Glutamatergic neuron (in vitro differentiated cells): ENCODE measurements at places on chromosomes 5 and 9. TPM values are rescaled to one million over a fixed set of nuclear protein-coding genes. Genes with fewer than 3 reads are reported as not detected.

MEIKIN gene
- total RNA-seq = not detected

DNA sequence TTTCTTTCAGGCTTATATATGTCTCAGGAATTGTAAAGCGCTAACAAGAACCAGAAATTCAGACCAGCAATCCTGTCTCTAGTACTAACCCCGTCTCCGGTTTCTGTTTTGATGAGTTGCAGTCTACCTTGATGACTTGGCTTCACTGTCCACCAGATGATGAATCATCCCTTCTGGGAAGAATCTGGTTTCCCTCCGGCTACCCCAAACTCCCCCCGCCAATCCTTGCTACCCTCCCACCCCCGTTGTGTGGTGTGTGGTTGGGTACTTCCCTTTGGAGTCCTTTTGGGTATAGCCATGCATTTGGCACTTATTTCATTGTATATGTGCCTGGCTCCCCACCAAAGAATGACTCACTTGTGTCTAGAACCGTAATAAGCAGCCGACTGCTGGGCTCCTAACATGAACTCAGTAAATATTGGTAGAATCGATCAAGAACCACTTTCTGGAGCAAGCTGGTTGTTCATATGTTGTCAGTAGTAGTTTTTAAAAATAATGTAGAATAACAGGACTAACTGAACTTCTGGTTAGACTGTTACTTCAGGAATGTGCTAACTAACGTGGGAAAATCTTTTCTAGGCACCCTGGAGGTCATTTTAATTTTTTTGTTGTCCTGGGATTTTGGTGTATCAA lies 8.3 kb upstream of the TGFBI start:
- H3K4me1 ChIP-seq = no peaks in the 10 kb centered on the region
- no peaks in the 10 kb centered on the region for H3K36me3 ChIP-seq

CDC20B gene
- 0.34 TPM for total RNA-seq

DNA sequence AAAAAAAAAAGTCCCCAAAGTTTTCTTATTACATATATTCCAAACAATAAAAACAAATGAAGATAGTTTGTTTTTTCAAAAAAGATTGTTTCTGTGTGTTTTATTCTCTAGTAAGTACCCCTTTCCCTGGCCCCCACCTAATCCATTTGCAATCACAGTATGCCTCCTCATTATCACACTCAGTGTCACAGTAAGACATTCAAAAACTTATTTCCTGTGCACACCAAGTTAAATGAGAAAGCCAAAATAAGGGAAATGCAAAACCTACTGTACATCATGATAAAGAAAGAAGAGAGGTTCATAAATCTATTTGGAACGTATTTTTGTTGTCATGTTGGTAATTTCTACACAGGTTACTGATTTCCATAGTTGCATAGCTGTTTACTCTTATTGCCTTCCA lies 62.3 kb downstream of the ST8SIA4 start:
- H3K4me1 ChIP-seq = peaks cover 12% of the 10 kb centered on the region
- H3K4me3 ChIP-seq = no peak overlapping the region
- H3K36me3 ChIP-seq = no peaks in the 10 kb centered on the region
- no peak for DNase-seq
- H3K27ac ChIP-seq = no peak overlapping the region
- H3K27me3 ChIP-seq = no peaks in the 10 kb centered on the region

- no peaks in the 10 kb centered on the region for H3K27me3 ChIP-seq
- no peak overlapping the region for H3K4me3 ChIP-seq
- H3K27ac ChIP-seq = no peak overlapping the region
- DNase-seq = peak; percentile 92
- peaks cover 10% of the 10 kb centered on the region for H3K4me1 ChIP-seq
These were observed 47.6 kb downstream of the THBS4 start for GRCh38 chr5:80082731-80083100.
